Naive thymus-derived CD8-positive, alpha-beta T cell (primary cell): ENCODE measurements at places on chromosomes 1 and 21. TPM values are rescaled to one million over a fixed set of nuclear protein-coding genes. Genes with fewer than 3 reads are reported as not detected.

LPAR3 gene
- 1.4 TPM for total RNA-seq

TFF2 gene
- not detected for total RNA-seq

NCF2 gene
- 0.91 TPM for total RNA-seq

KIAA0040 gene
- total RNA-seq: 25.7 TPM

LMX1A gene
- not detected for total RNA-seq

P3H1 gene
- total RNA-seq: 55.2 TPM

VSIG8 gene
- not detected for total RNA-seq

LCE1C gene
- not detected for total RNA-seq

NFASC gene
- total RNA-seq: not detected

WDR3 gene
- total RNA-seq: 29.3 TPM

PCP4 gene
- not detected for total RNA-seq

TNFRSF25 gene
- 381 TPM for total RNA-seq

LDLRAD1 gene
- total RNA-seq: not detected

SMCP gene
- total RNA-seq: not detected

TMEM82 gene
- total RNA-seq: not detected

FAAH gene
- total RNA-seq: 10.2 TPM

RASAL2 gene
- not detected for total RNA-seq

NPR1 gene
- not detected for total RNA-seq

S100A7 gene
- total RNA-seq: not detected

GSTM1 gene
- not detected for total RNA-seq

OR2M3 gene
- not detected for total RNA-seq

LCE3D gene
- not detected for total RNA-seq

ACAP3 gene
- total RNA-seq: 69.1 TPM

KIAA1614 gene
- total RNA-seq: 0.33 TPM

CCDC30 gene
- 5.4 TPM for total RNA-seq

SLC6A9 gene
- 1.7 TPM for total RNA-seq

SPRR2G gene
- not detected for total RNA-seq

HAO2 gene
- total RNA-seq: not detected

C1orf226 gene
- 0.22 TPM for total RNA-seq
